ENCODE measurements at places on chromosomes 1 and 21. TPM values are rescaled to one million over a fixed set of nuclear protein-coding genes. Genes with fewer than 3 reads are reported as not detected.

Gene TNFRSF9
- total RNA-seq = not detected

Gene SAMD11
- total RNA-seq = not detected

Gene FMN2
- 0.75 TPM for total RNA-seq

Gene RORC
- 2.2 TPM for total RNA-seq

Gene BSND
- not detected for total RNA-seq

Gene LCE3E
- not detected for total RNA-seq

Gene NENF
- 52.3 TPM for total RNA-seq

Gene SEC16B
- total RNA-seq = 2.9 TPM

Gene MYOG
- not detected for total RNA-seq

Gene NPL
- total RNA-seq = 30.3 TPM

Gene CD48
- total RNA-seq = 8.4 TPM

Gene GLRX2
- total RNA-seq = 9.2 TPM

Gene NRIP1
- 88.4 TPM for total RNA-seq

Gene SLC37A1
- 5.8 TPM for total RNA-seq

Gene PGLYRP3
- total RNA-seq = not detected

Gene L1TD1
- 0.34 TPM for total RNA-seq

Gene PLA2G5
- 3.6 TPM for total RNA-seq

Gene NOC2L
- 45.4 TPM for total RNA-seq

Gene MIA3
- total RNA-seq = 62.4 TPM

Gene PAQR6
- total RNA-seq = 0.66 TPM

Gene SCAF4
- total RNA-seq = 16.8 TPM

Gene OR2M4
- total RNA-seq = not detected

Gene CXADR
- total RNA-seq = 1.3 TPM
